ENCODE measurements at places on chromosomes 16 and 17.
A peak's percentile ranks its signal among the peaks of the same experiment; 100 is the strongest.

GRCh38 chr17:17959520-17960361 is 12.5 kb downstream of the TOM1L2 start:
- DNase-seq = no peak

DNA sequence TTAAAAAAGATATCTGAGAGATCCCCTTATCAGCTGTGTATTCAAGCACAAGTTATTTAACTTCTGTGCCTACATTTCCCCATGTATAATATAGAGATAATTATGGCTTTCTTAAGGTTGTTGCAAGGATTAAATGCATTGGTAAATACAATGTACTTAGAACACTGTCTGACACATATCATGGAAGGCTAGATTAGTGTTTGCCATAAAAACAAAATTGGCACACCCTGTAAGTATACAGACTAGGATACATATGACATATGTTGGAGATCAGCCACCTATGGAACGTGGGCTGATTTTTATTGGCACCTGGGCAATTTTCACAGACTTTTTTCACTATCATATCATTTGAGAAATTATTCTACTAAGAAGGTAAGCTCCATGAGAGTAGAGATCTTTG is 2.2 kb downstream of the PMFBP1 start:
- DNase-seq = no peak

- no peak for DNase-seq
Measured at GRCh38 chr17:40540448-40540847, 24.8 kb downstream of the CCR7 start.

GRCh38 chr17:80917716-80918560 is 73.7 kb upstream of the CHMP6 start:
- no peak for DNase-seq

GRCh38 chr17:39946551-39947330 is 16.1 kb upstream of the GSDMA start:
- no peak for DNase-seq

- no peak for DNase-seq
Measured at GRCh38 chr17:74383141-74383540, 15.8 kb downstream of the GPR142 start.

GRCh38 chr17:6548034-6548433 is 8.3 kb downstream of the PITPNM3 start:
- no peak for DNase-seq

- DNase-seq = no peak
Measured at GRCh38 chr16:65919986-65920376, 446.5 kb upstream of the CDH5 start.

DNA sequence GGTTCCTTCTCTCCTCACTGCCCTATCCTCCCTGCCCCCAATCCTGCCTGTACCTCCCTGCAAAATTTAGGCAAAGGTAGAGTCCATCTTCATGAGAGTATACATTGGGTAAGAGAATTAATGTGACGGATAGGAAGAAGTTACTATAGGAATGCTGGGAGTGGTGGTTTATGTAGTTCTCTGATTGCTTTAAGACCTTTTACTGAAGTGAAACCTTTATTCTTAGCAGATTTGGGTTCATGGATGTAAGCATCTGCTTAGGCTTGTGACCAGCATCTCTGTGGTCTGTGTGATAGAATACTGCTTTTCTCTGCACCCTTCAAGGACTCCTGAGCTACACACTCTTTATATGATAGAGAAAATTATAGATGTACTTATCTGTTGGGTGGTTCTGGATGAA is 127.3 kb downstream of the PRKCA start:
- DNase-seq = no peak

GRCh38 chr16:35559911-35560636 is 2100.7 kb downstream of the TP53TG3F start:
- DNase-seq = peak; percentile 87

Data from NCI-H748 treated with DMSO at 0.1 percent for 48 hours (cell line).